ENCODE measurements at places on chromosomes 6 and 20.

- DNase-seq, result no peak
These were observed 1.5 kb downstream of the ZHX3 start for GRCh38 chr20:41316051-41316450.

DNA sequence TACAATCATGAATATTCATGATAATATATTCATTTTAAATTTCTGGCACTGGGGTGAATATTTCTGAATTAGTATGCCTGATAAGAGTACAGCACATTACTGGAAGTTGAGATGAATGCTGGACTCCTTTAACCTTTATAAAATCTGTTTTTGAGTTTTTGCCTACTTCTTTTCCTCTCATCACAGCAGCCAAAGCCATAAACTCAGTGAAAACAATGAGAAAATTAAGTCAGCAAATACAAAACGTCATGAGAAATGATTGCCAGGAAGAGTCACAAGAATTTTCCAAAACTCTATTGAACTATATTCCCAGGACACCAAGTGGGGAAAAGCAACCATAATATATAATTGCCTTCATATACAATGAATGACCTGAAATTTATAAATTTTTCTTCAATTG is 837.6 kb downstream of the TBC1D32 start:
- no peak for DNase-seq

DNA sequence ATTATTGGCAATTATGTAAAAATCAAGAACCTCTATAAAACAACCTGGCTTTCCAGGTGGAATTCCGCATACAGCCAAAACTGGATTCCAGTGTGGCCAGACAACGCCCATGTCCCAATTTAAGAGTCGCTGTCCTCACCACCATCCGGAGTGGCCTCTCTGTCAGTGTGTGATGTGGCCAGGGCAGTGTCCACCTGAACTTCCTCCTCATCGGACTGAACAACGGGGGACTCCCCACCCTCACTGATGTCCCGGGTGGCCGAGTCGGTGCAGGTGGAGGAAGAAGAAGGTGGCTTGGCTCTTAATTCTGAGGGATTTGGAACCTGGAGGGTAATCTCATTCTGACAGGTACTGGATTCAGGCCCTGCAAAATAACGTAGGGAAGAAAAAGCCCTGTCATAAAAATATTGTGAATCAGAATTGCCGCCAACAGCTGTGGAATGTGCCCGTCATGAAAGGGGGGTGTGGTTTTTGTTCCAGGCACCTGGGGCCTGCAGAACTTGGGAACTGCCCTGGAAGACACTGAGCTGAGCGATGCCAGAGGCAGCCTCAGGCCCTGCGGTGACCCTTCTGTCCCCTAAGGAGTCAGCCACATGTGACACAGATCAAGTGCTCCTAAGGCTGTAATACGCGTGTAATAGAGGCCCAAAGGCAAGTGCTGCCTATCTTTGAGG is 139.8 kb downstream of the DTNBP1 start:
- DNase-seq, result no peak

DNA sequence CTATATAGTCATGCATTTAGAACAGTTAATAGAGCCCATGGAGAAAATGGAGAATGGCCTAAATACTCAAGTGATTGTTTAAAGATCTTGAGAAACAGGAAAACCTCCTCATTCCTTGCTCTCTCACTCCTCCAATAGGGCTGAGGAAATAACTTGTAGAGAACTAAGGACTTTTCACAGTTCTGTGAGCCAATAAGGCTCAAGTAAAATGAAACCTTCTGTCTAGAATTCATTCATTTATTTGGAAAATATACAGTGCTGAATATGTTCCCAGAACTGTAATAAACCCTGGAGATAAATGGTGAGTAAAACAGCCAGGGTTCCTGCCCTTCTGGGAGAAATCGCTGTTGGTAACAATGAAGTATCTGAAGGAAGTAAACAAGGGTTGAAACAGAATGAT is 35.3 kb downstream of the ELOVL2 start:
- DNase-seq, result no peak

DNA sequence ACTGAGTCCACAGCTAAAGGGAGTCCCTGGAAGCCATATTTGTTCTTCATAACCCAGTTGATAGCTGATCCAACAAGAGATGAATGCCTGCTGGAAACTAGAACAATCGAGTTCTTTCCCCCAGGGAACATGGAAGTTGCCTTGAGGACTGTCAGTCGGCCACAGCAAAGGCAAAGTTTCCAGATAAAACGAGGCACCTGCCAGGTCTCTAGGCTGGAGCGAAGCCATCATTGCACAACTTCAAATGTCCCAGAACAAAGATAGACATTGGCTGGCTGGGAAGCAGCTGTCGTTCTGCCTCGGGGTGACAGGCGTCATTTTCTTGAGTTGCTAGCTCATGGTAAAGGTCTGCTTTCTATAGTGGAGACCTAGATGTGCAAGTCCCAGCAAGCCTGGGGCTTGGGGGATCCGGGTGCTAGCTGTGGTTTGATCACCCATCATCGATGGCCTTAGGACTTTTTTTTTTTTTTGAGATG is 184.4 kb upstream of the ZNF217 start:
- no peak for DNase-seq

- no peak for DNase-seq
These were observed 2.9 kb downstream of the STAU1 start for GRCh38 chr20:49185071-49185761.

DNA sequence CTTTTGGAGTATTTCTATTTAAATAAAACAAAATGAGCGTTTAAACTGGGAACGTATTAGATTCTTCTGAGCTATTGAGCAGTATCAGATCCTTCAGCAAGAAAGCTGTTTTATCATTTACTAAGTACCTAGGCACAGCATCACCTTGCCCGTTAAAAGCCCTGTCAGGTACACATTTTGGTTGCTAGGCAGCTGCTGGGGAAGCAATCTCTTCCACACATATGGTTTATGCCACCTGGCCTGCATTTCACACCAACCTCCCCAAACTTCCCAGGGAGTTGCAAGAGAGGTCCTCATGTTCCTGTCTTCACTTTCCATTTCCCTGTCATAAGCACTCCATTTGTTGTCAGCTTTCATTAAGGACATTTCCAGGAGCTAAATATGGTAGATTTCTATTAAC is 400.1 kb downstream of the PLCB1 start:
- no peak for DNase-seq
